ENCODE measurements at places on chromosomes 7 and 10. TPM values are rescaled to one million over a fixed set of nuclear protein-coding genes. Genes with fewer than 3 reads are reported as not detected.

The TET1 gene
- 2.4 TPM for total RNA-seq

DNA sequence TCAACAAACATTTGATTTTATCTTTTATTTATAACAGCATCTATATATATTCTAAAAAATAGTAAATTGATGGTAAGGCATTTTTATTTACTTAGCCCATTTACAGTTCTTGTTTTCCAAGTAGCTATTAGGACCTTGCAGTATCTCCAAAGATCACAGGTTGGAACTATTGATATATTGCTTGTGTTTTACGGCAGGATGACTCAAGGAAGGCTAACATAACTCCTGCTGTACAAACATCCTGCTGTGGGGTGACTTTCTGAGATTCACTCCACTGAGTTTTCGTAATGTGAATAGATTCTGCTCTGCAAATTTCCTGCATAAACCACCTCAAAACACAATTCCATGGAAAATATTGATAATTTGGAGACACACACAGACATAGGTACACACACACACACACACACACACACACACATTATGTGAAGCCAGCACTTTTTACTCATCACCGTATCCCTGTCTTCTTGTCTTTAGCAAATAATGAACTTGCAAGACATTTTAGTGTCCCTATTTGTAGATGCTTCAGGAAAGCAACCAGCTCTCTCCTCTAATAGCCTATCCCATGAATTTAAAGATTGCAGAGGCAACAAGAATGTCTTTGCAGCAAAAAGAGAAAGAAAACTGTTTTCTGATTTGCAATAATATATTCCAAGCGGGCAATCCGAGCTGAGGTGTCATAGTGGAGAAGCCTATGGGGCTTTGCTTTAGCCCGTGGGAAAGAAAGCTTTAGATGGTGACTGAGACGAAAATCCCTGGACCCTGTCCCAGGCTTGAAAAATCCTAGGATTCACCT, 722 bp downstream of the AGR2 start:
- no peak for DNase-seq

The SAP25 gene
- total RNA-seq = 0.29 TPM

GRCh38 chr7:37247861-37248260, 200.8 kb downstream of the ELMO1 start:
- DNase-seq = no peak

DNA sequence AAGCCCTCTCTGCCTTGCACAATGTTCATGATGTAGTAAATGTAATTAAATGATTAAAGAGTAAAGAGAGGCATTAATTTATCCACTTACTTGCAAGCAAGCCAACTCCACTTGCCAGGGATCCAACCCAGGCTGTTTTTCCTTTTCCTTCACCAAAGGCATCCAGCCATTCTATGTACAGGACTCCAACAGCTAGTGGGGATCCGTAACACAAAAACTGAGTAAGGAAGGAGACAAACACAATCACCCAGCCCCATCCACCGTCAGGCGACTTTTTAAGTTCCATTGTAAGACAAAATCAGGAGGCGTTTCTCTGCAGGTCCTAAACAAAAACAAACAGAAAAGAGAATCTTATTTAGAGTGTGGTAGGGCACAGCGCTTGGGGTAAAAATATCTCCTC, 25.6 kb downstream of the SLC16A9 start:
- no peak for DNase-seq

GRCh38 chr7:137625197-137625596, 221.6 kb downstream of the DGKI start:
- DNase-seq = no peak

The ASZ1 gene
- not detected for total RNA-seq

- no peak for DNase-seq
These were observed 18.8 kb upstream of the SH2D4B start for GRCh38 chr10:80518807-80519360.

Measured in glomerular endothelial cell (primary cell).